T-helper 17 cell (primary cell): ENCODE measurements at places on chromosomes 5 and 9. TPM values are rescaled to one million over a fixed set of nuclear protein-coding genes. Genes with fewer than 3 reads are reported as not detected.

The NIPAL4 gene
- 1.5 TPM for total RNA-seq

The PNPLA7 gene
- total RNA-seq = 7.3 TPM

The ATP6V0E1 gene
- 104 TPM for total RNA-seq

The FAM221B gene
- not detected for total RNA-seq

The PCDHA8 gene
- not detected for total RNA-seq

The RASEF gene
- total RNA-seq = not detected

- no peaks in the 10 kb centered on the region for H3K36me3 ChIP-seq
- H3K27ac ChIP-seq = no peak overlapping the region
- no peak for DNase-seq
- no peaks in the 10 kb centered on the region for H3K4me1 ChIP-seq
- H3K27me3 ChIP-seq = peaks cover 6% of the 10 kb centered on the region
These were observed 154.1 kb upstream of the PAPPA start for GRCh38 chr9:115999498-115999897.

GRCh38 chr5:132334812-132335211, 34.7 kb upstream of the SLC22A5 start:
- no peak overlapping the region for H3K4me3 ChIP-seq
- H3K27ac ChIP-seq = no peak overlapping the region
- no peak for DNase-seq
- no peaks in the 10 kb centered on the region for H3K27me3 ChIP-seq
- peaks cover 5% of the 10 kb centered on the region for H3K4me1 ChIP-seq

- H3K36me3 ChIP-seq = peaks cover 4% of the 10 kb centered on the region
- peaks cover 7% of the 10 kb centered on the region for H3K27me3 ChIP-seq
- peaks cover 2% of the 10 kb centered on the region for H3K4me1 ChIP-seq
- DNase-seq = no peak
These were observed 229.9 kb downstream of the EBF1 start for GRCh38 chr5:158869854-158870253.

DNA sequence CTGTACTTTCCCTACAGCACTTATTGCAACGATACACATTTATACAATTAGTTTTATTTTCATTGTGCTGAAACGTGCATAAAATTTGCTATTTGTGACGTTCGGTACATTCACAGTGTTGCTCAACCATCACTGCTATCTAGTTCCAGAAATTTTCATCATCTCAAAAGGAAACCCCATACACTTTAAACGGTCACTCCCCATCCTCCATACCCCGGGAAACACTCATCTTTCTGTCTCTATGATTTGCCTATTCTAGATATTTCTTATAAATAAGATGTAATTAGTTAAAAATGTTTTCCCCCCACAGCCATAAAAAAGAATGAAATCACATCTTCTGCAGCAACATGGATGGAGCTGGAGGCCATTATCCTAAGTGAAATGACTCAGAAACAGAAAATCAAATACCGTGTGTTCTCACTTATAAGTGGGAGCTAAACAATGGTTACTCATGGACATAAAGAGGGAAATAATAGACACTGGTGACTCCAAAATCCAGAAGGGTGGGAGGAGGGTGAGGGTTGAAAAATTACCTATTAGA, 40.2 kb upstream of the TEX48 start:
- no peaks in the 10 kb centered on the region for H3K36me3 ChIP-seq
- no peaks in the 10 kb centered on the region for H3K27me3 ChIP-seq
- H3K4me3 ChIP-seq = no peak overlapping the region
- peak overlapping the region; percentile 71 for H3K27ac ChIP-seq

- H3K4me1 ChIP-seq = no peaks in the 10 kb centered on the region
- peaks cover 8% of the 10 kb centered on the region for H3K27me3 ChIP-seq
- H3K4me3 ChIP-seq = no peak overlapping the region
- DNase-seq = no peak
These were observed 19.0 kb upstream of the SCAMP1 start for GRCh38 chr5:78341440-78341839.

GRCh38 chr9:109792951-109793546, 13.1 kb downstream of the PALM2AKAP2 start:
- H3K4me3 ChIP-seq = no peak overlapping the region
- H3K4me1 ChIP-seq = no peaks in the 10 kb centered on the region
- H3K27ac ChIP-seq = no peak overlapping the region
- no peak for DNase-seq

DNA sequence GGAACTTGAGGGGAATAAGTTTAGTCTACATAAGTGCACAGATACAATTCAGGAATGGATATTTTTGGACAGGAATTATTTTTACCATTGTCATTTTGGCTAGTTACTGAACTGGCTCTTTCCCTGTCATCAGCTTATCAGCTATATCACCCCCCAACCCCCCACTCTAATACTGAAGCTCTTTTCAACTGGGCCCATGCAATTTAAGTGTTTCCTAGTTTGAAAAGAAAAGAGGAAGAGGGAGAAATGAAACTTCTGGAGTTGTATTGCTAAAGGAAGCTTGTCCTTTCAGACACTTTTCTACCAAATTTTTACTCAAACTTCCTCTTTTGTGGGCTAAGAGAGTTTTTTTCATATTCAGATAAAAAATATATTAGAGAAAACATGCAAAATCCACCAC, 18.5 kb upstream of the TIMD4 start:
- no peak for DNase-seq
- H3K27ac ChIP-seq = no peak overlapping the region
- H3K4me3 ChIP-seq = no peak overlapping the region
- no peaks in the 10 kb centered on the region for H3K4me1 ChIP-seq
- H3K27me3 ChIP-seq = peaks cover 11% of the 10 kb centered on the region

GRCh38 chr9:89497257-89497963, 503 bp downstream of the SEMA4D start:
- DNase-seq = no peak
- H3K36me3 ChIP-seq = peaks cover 7% of the 10 kb centered on the region
- no peaks in the 10 kb centered on the region for H3K27me3 ChIP-seq
- H3K4me1 ChIP-seq = peaks cover 80% of the 10 kb centered on the region
- peak overlapping the region; percentile 98 for H3K4me3 ChIP-seq

- peaks cover 7% of the 10 kb centered on the region for H3K4me1 ChIP-seq
- no peak overlapping the region for H3K4me3 ChIP-seq
- peaks cover 51% of the 10 kb centered on the region for H3K27me3 ChIP-seq
- H3K36me3 ChIP-seq = peaks cover 3% of the 10 kb centered on the region
These were observed 1.6 kb downstream of the CFAP95 start for GRCh38 chr9:69822116-69822750.
